ENCODE measurements at places on chromosomes 7 and 10.
A peak's percentile ranks its signal among the peaks of the same experiment; 100 is the strongest.

- no peak for DNase-seq
These were observed 22.5 kb downstream of the TSPAN13 start for GRCh38 chr7:16776053-16776452.

DNA sequence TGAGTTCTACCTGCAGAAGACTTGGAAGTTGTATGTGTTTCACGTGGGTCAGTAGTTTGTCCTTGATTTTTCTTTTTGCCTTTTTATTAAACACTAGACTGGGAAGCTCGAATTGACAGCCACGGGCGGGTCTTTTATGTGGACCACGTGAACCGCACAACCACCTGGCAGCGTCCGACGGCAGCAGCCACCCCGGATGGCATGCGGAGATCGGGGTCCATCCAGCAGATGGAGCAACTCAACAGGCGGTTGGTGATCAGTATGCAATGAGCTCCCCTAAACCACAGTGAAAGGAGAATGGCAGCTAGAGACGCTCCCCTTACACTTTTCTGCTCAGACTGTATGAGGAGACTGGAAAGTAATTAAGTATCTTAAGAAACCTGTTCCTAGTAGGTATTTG is 126.7 kb upstream of the STK17A start:
- peak; percentile 28 for DNase-seq

DNA sequence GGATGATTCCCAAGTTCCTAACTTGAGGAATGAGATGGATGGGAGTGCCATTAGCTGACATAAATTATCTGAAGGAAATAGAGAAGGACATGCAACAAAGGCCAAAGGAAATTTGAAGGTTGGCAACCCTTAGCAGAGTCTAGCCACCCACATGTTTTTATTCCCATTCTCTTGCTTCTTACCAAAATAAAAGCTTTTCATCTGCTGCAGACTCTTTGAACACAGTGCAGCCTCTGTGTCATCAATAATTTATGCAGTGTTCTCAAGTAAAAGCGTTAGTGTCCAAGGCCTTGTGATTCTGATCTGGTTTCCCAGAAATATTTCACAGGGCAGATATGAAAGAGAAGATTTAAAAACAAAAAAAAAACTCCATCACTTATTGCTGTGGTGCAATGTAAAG is 98.5 kb downstream of the ST7 start:
- no peak for DNase-seq

- DNase-seq: no peak
These were observed 109.5 kb upstream of the ITGB1 start for GRCh38 chr10:33067481-33067880.

- DNase-seq: no peak
These were observed 110.8 kb downstream of the ARHGAP22 start for GRCh38 chr10:48494073-48494472.

DNA sequence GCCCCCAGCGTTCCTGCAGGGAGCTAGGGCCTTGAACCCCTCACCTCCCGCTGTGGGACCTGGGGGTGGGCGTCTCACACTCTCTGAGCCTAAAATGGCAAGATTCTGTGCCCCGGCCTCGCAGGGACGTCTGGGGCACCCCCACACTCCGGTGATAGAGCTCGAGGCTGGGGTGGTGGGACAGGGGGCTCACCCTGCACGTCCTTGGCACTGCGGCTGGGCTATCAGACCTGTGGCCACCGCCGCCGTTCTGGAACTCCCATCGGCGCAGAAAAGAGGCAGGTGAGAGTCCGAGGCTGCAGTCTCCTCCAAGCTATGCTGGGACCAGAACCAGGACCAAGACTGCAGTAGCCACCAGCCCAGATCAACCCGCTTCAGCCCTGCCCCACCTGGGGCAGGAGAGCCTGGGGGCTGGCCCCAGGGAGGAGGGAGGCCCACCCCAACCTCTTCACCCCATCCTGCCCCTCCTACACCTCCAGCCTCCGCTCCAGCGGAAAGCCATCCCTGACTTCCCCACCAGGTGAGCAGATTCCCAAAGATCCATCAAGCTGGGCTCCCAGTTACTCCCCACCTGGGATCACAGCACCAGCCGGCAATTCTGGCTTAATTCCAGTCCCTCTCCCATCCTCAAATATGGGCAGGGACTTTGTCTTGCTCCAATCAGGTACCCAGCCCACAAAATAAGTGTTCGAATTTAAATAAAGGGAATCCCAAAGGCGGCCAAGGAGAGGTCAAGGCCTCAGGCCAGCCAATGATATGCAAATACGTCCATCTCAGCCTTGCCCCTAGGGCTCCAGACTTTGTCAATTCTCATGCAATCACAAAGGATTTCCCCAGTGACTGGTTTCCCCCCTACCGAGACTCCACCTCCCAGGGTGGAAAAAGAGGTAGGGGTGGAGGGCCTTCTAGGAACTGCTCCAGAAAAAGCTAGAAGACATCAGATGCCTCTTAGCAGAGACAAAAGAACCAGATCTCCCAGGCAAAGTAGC is 16.4 kb downstream of the TNRC18 start:
- DNase-seq: no peak
